Stimulated activated CD8-positive, alpha-beta memory T cell treated with anti-CD3 and anti-CD28 coated beads, Interleukin-2, amount 100 ng/mL, for 1 hour (primary cell): ENCODE measurements at places on chromosomes 1 and 21.

- DNase-seq, result no peak
Observed at GRCh38 chr1:99544328-99544727, 101.6 kb upstream of the PALMD start.

DNA sequence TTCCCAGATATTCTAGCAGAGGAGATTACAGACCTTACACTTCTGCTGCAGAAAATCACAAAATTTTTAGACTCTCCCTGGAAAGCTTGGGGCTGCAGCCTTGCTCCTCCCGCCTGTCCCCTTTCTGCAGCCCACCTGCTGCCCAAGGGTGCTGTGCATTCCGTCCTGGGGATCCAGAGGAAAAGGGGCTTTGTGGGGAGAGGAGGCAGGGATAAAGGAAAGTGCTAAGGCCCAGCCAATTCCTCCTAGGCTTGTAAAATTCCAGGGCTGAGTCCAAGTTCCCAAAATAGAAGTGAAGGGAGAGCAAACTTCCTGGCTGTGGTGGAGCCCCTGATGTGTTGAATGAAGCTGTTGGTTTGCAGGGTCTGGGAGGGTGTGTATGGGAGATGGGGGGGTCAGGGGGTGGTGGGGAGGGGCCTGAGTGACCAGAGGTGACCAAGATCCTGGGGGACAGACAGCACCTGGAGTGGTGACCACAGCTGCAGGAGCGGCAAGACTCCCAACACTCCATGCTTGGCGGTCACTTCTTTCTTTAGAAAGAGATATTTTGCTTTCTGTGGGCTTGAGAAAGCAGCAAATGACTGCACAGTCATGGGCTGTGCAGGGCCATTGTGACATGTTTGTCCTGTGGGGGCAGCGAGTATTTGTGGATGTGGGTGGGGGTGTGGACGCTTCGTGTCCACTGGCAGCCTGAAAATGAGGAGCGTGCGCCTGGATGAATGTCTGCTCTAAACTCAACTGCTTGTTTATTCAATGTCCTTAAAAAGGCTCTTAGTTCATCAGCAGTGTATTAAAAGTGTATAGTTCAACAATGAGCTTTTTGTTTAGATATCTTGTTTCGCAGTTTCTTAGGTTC lies 68.4 kb downstream of the TLR5 start:
- no peak for DNase-seq

DNA sequence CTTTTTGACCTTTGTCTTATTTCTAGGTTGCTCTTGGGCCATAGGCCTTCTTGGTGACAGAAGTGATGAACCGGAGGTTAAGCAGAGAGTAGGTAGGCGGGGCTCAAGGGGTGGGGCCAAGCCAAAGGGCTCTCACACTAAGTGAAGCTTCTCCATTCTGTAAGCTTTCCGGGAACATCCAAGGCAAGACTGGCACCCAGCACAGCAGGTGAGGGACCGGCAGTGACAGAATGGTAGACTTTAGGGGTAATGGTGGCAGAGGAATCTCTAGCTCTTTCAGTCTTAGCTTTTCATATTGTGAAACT lies at the start of gene TNFAIP8L2:
Gene TNFAIP8L2 (plus strand): TSS at position 135 of the 305 bp plus-strand sequence. CDS start 2,049 bp downstream, outside the sequence.
- DNase-seq, result peak; percentile 66

DNA sequence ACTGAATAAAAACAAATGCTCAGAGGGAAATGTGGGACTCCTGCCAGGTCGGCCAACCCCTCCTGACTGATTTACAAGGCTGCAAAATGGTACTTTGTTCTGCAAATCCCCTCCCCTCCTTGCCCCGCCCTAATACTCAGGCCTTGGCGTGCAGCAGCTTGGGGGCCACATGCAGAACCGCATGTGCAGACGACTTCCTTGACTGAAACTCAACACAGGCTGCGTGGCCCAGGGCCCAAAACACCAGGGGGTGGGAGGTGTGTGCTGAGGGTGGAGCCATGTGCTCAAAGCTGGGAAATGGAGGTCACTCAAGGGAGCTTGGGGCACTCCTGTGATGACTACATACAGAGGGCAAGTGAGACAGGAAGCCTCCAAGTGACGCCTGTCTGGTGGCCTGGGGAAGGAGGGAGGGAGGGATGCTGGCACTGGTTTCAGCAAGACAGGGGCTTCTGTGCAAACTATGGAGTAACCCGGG lies 87.2 kb downstream of the MRPL37 start:
- peak; percentile 20 for DNase-seq

- no peak for DNase-seq
Observed at GRCh38 chr1:201319631-201320030, 36.3 kb downstream of the PKP1 start.

DNA sequence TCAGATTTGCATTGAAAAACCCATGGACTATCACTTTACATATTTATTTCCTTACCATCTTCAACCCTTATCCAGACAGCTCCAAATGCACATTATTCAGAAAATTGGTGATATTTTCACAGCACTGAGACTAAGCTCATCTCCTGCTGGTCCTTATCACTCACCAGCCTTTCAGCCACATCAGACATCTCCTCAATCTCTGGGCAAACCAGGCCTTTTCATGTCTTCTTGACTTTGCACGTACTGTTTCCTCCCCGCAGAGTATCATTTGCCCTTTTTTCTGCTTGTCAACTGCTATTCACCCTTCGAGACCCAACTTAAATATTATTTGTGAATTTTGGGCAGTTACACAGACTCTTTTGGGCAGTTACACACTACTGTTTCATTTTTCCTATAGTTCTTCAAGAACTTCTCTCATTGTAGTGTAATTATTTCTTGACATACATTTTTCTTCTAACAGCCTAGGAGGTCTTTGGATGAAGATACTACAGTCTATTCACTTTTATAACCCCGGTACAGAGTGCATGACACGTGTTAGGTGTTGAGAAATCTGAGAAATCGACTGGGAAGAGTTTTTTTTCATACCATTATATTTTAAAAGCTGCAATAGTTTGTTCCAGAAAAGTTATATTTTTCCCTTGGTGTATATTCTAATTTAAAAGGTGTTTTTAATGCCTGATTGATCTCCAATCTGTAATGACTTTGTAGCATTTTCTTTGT lies 98.0 kb downstream of the FGGY start:
- DNase-seq, result no peak

DNA sequence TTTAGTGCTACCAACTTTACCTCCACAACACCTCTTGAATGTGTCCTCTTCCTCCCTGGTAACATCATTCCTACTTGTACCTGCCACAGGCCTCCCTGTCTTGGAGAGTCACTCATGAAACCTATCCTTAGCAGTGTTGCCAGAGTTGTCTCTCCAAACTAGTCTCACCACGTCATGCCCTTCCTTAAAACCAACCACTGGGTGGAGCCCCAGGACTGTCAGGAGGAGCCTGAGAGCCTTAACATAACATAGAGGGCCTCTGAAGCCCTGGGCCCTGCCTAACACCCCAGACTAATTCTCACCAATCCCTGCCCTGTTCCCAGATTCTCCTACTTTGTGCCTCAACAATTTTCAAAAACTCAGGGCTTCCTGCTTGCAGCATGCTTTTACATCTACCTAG lies 65.3 kb downstream of the ZNF697 start:
- no peak for DNase-seq

DNA sequence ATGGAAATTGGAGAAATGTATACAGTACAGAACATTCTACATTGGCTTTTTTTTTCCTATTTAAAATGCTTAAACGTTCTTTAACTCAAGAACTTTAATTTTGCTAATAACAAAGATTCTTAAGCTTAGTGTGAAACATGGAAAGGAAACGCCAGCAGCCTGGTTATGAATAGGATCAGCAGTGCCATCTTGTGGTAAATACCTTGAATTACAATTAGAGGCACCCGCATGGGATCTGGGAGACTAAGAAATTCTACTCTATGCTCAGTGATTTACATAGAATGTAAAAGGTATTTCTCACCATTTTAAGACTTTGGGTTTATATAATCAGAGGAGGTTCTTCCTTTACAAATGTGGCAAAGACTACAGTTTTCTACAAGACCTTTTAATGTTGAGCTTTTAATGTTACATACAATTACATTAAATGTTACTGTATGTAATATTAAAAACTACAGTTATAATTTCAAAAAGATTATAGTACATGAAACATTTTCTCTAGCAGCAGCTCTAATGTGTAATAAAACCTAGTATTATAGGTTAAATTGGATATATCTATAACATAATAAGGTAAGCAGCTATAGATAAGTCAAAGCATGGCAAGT lies 32.1 kb upstream of the APOBEC4 start:
- DNase-seq, result no peak

- DNase-seq, result no peak
Observed at GRCh38 chr1:115182012-115182715, 92.9 kb upstream of the TSPAN2 start.

DNA sequence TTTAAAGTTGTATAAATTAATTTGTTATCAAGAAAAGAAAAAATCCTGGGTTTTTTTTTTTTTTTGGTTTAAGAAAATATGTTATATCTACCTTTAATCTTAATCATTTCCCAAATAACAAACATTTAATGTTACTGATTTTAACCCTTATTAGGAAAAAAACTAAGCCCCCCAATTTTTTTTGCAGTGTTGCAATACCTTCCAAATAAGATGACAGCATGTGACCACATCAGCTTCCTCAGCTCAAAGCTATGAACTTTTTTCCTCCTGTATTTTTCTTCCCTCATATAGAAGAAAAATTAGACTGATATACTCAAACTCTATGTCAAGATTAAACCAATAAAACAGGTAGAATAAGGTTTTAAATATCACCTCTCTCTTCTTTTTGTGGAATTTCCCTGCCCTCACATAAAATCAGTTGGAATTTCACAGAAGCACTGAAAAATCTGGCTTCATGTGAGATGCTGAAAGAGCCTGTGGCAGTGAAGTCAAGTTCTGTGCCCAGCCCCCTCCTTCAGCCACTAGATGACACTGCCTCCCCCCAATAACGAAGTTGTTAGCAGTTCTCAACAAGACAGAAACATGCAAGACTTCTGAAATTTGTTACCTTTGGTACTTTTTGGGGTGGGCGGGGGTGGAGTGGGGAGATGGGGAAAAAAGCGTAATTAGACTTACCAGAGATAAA lies 9.6 kb upstream of the SMYD2 start:
- DNase-seq, result no peak

DNA sequence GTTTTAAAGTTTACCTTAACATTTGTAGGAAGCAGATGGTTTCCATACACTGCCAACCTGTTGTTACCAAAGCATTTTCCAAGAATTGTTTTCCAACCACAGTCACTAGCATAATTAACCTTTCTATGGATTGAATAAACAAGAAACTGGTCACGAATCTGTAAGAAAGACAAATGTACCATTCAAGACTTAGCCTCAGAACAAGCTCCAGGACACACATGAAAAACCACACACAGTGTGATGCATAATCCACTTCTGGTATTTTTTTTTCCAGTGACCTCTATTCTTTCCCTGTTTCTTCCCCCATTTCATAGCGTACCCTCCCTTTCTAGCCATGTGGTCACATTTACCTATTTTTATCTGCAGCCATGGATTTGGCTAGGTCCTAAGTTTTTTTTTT lies 29.6 kb upstream of the C1orf87 start:
- no peak for DNase-seq

- no peak for DNase-seq
Observed at GRCh38 chr1:97893844-97894243, 27.0 kb downstream of the DPYD start.

- DNase-seq, result no peak
Observed at GRCh38 chr1:154729577-154729976, 121.6 kb upstream of the ADAR start.
